ENCODE measurements at places on chromosomes 3 and 15. TPM values are rescaled to one million over a fixed set of nuclear protein-coding genes. Genes with fewer than 3 reads are reported as not detected.

The HYAL1 gene
- total RNA-seq: 9.8 TPM

The ATP11B gene
- total RNA-seq: 30.5 TPM

The UBE3A gene
- total RNA-seq: 31.6 TPM

The MED12L gene
- 0.07 TPM for total RNA-seq

The CYP8B1 gene
- total RNA-seq: not detected

The PLSCR1 gene
- 172 TPM for total RNA-seq

The FGF12 gene
- total RNA-seq: 7.3 TPM

The ZBBX gene
- not detected for total RNA-seq
